ENCODE measurements at places on chromosomes 4 and X.

GRCh38 chrX:123263747-123264146 lies 79.7 kb downstream of the GRIA3 start:
- DNase-seq, result no peak

DNA sequence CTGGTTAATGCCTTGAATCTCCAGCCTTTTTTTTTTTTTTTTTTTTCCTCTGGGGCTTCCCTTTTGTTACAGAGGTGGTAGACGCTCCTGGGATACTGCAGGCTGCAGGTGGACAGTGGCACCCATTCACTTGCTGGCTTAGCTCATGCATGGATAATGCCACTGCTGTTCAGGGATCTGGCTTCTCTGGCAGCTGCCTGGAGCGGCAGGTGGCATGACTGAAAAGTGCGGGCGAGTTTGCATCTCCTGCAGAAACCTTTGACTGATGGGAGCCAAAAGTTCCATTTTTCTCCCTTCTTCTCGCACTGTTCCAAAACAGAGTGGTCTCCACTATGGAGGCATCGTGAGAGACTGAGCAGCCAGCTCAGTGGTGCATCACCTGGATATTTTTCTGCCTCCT lies 5.9 kb upstream of the STIM2 start:
- DNase-seq, result no peak

GRCh38 chr4:7893539-7893938 lies 46.1 kb downstream of the AFAP1 start:
- no peak for DNase-seq

DNA sequence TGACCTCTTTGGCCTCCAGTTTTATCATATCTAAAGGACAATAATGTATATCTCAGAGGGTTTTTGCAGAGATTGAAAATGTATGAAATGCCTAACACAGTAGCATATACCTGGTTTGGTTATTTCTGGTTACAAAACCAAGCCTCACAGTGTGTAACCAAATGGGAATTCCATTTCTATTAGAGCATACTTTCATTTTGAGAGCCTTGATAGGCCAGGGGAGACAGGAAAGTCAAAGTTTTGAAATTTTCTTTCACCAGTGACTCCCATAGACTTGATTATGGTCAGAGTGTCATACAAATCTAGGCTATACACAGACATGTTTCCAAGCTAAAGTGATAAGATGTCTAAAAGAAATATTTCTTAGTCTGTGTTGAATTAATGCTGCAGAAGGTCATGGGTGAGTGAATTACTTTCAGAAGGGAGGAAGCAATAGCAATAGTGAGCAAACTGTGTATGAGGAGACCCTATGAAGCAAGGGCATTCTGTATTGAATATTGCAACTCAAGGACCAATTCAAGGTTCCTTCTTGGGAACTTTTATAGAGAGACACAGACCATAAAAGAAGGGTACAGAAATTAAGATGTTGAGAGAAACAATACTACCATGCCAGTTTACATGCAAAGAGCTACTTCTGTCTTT lies 151.1 kb downstream of the PDE5A start:
- no peak for DNase-seq

- DNase-seq, result no peak
Observed at GRCh38 chr4:189200353-189200752, 740.3 kb upstream of the FRG1 start.

DNA sequence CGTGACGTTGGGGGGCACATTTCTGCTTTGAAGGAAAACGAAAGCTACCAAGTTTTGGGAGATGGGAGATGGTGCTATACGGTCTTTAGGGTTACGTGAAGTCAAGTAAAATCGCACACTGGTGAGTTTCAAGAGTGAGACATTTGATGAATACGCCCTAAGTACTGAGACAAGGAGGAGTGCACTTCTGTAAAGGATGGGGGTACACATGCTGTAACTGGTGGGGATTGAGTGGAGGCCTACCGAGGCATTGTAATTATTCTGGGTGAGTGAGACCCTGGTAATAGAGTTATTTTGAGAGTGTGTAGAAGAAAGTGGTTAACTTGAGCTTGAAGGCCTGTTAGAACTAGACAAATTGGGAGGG lies 536 bp downstream of the SH3BGRL start:
- no peak for DNase-seq
